Inflammatory macrophage (primary cell): ENCODE measurements at places on chromosomes 4 and X.

DNA sequence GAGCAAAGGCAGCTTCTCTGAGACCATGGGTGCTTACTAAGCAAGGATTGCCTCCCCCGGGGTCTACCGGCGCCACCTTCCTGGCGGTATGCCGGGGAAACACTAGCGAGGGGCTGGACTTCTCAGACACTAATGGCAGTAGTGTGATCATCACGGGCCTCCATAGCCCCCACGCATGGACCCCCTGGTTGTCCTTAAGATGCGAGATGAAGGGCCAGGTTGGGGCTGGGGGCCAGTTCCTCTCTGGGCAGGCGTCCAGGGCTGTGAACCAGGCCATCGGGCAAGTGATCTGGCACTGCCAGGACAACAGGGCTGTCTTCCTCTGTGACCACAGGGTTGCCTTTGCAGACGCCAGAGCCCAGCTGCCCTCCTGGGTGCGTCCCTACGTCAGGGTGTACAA lies 60.7 kb downstream of the ALPK1 start:
- DNase-seq, result no peak

GRCh38 chr4:127772769-127773671 lies 9.1 kb upstream of the HSPA4L start:
- DNase-seq, result no peak

DNA sequence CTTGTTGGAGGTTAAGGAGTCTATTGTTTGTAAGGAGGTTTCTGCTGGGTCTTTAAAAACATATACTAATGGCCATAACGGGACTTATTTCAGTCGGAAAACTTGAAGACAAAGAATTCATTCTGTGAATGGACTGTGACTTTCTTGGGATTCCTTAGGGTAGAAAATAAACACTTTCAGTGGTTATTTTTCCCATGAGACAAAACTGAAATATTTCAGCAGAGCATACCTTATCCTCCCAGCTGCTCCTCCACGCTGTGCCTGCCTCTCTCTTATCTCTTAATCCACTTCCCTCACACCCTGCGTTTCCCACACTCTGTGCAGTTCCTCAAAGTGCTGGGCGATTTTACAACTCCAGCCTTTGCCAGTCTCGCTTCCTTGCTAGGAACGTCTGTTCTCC lies 47.1 kb upstream of the SORBS2 start:
- DNase-seq, result no peak

DNA sequence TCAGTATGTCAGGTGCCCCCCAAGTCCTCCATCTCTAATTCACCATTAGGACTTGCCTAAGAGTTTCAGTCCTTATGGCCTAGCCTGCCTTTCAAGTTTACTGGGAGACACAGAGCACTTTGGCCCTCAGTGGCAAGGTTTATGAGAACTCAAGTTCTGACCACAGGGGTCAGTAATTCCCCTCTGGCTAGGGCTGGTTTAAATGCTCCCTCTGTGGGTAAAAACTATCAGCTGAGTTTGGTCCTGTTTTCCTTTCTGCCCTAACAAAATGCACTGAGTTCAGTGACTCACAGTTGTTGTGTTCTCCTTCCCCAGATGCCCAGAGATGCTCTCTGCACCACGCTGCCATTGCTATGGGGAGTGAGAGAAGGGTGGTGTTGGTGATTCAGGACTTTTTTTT lies 163.2 kb downstream of the RELL1 start:
- no peak for DNase-seq

DNA sequence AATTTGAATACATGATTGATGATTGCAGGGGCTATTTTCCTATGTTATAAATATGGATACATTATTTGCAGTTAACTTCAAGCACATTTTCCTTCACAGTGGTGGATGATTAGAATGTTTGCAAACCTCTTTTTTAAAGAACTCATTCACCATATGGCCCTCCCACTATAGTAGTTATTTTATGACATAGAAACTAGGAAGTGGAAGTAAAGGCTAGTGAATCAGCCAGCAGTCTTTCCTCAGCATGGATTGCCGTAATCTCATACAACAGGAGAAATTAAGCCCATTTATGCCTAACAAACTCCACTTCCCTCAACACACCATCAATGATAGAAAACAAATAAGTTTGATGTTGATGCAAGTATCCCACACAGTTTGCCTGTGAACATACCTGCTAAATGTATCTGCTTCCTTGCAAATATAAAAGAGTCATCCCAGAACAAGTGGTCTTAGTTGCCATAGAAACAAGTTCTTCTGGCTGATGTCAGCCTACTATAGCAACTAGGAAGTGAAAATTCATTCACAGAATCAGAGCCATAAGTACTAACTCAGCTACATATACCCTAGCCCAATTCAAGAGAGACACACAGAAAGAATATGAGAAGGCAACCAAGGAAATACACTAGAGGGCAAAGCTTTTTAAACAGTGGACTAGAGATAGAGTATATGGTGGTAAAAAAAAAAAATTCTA lies 100.9 kb upstream of the RADX start:
- DNase-seq, result peak; percentile 24
